ENCODE measurements at places on chromosomes 1 and 21.
A peak's percentile ranks its signal among the peaks of the same experiment; 100 is the strongest.

DNA sequence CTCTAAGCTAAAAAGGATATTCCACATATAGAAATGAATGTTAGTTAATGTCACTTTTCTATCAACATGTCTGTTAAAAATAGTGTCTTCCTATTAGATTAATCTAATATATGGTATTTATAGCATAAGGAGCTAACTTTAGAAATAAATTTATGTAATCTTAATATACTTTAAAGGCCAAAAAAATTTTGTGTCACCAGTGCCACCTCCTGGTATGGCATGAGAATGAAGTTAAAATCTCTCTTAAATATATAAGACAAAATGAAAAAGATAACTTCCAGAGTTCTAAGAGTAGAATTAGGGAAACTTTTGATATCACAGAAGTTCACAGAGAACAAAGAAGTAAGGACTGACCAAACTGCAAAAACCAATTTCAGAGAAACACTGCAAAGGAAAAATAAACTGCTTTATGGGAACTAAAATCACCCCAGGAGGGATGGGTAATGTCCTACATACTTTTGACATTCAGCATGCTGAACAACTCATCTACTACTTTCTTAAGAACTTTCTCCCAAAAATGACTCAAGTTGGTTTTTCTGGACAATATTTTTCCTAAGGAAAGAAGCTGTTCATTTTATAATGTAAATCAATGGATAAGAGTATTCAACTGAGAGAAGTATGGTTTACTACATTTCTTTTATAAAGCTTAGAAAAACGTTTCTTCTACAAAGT lies 82.8 kb downstream of the TRIM33 start:
- no peak for DNase-seq

GRCh38 chr1:25676488-25676887 lies 59.9 kb downstream of the MAN1C1 start:
- no peak for DNase-seq

GRCh38 chr1:205358579-205358978 lies 1.9 kb upstream of the KLHDC8A start:
- no peak for DNase-seq

DNA sequence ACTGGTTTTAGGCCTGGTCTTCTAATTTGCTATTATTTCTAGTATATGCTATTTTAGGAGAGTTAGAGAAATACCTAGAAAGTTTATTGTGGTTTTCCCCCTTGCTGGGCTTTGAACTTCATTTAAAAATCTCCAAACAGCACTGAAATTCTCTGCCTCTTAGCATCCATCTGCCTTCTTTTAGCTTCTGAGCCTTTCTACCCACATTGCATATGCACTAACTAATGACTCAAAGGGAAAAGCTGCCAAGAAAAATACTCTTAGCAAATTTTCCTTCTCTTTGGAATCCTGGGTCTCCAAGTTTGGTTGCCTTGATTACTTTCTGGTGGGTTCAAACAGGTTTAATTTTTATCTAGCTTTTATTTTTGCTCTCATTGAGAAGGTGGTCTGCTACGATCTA lies 408.4 kb upstream of the PTBP2 start:
- DNase-seq, result no peak

- DNase-seq, result no peak
Observed at GRCh38 chr1:36614991-36615390, 132.3 kb upstream of the CSF3R start.

GRCh38 chr1:88741413-88741812 lies 57.3 kb downstream of the PKN2 start:
- DNase-seq, result no peak

GRCh38 chr1:213925531-213926182 lies 62.1 kb upstream of the PROX1 start:
- no peak for DNase-seq

DNA sequence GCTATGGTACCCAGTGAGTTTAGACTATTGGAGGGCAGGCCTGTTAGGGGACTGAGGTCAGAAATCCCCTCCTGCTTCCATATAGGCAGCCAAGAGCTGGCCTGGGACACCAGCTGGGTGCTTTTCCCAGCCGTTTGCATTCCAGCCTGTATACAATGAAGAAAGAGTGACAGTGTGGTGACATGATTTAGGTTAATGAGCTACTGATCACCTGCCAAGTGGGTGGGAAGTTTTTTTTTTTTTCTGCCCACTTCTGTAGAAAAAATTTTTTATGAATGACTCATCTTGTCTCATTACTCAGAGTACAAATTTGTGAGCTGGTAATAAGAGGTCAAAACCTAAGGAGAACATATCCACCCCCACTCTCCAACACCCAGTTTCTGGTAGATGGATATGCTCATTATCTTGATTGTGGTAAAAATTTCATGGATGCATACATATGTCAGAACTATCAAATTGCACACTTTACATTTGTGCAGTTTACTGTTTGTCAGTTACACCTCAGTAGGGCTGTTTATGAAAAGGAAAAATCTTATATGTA lies 16.4 kb upstream of the CGN start:
- no peak for DNase-seq

DNA sequence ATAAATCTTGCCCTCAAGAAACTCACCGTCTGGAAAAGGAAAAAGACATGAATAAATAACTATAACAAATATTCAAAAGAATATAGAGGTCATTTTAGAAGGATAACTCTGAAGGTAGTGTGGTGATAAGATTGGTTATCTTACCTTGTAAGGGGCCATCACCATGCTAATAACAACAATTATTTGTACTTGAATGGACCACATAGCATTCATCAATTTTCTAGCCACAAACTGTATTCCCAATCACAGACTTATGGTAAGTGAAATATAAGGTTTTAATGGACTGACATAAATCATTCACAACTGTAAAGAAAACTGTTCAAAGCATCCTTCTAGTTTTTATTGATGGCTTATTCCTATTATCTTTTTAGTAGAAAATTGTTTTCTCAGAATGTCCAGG lies 57.8 kb downstream of the HMCN1 start:
- DNase-seq, result no peak

- DNase-seq, result no peak
Observed at GRCh38 chr1:6137758-6138157, 42.4 kb downstream of the CHD5 start.

GRCh38 chr1:101496109-101496508 lies 259.3 kb downstream of the S1PR1 start:
- DNase-seq, result no peak

DNA sequence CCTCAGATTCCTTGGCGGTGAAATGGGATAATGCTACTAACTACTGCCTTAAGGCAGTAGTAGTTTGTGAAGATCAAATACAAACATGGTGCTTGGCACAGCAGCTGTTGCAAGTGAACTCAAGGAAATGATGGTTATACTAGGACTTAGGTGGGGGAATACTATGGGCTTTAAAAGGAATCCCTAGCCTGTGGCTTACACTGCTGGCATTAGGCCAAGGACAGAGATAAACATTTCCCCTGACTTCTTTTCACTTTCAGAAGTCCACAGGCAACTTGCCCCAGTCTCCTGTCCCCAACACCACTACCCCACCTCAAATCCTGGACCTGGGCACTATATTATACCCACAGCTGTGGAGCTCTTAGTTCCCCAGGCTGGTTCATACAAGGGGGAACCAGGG lies 13.1 kb upstream of the VAMP4 start:
- no peak for DNase-seq

DNA sequence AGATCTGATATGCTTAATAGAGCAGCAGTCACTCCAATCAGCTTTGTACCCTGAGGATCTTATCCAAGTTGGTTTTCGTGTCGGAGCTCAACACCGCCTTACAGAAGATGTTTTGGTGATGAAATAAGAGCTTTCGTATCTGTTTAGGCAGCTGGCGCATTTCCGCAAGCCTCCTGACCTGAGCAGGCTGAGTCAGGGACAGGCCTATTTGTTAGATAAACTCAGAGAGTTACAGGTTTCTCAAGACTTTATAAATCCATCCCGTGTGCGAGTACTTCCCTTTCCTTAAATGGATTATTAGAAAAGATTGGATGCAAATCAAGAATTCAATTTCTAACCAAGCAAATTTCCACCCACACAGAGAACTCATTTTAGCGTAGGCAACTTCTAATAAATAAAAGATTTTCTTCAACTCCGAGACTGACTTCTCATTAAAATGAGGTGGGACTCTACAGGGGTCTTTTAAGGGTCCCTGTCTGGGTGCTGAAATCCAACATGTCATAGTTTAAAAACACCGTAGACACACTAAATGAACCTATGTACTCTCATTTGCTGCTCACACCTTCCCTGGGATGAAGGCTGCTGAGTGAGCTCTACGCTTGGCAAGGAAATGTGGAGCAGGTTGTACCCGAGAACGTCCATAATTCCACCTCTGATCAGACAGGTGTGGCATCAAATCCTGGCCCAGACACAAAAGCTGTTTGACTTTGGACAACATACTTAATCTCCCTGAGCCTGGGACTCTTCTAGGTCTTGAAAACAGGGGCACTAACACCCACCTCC lies 106.9 kb upstream of the F3 start:
- no peak for DNase-seq

DNA sequence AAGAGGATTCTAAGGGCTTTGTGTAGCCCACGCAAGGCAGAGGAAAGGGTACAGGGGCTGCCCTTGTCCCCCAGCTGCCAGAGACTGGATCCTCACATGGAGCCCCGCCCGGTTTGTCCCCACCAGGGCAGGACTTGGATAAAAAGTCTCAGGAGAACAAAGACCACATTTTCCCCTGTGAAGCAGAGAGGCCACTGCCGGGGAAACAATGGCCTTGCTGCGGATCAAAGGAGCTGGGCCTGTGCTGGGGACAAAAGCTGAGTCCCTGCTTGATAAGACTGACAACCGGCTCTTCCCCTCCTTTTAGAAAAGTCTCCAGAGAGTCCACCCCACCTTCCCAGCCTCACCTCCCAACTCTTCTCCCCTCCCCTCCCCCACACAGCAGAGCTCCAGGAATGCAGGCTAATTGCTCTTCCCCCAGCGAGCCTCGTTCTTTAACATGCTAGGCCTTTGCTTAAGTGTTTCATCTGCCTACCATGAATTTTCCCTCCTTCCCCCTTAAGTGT lies 142.4 kb downstream of the PLPP3 start:
- no peak for DNase-seq

GRCh38 chr1:212743901-212744475 lies 44.3 kb upstream of the BATF3 start:
- no peak for DNase-seq

GRCh38 chr1:58116284-58116683 lies 430.2 kb downstream of the OMA1 start:
- DNase-seq, result no peak

- no peak for DNase-seq
Observed at GRCh38 chr1:102891868-102892625, 216.3 kb downstream of the COL11A1 start.

- no peak for DNase-seq
Observed at GRCh38 chr21:44088401-44088780, 18.8 kb upstream of the PWP2 start.

GRCh38 chr21:25964015-25964414 lies 206.6 kb downstream of the APP start:
- DNase-seq, result no peak

DNA sequence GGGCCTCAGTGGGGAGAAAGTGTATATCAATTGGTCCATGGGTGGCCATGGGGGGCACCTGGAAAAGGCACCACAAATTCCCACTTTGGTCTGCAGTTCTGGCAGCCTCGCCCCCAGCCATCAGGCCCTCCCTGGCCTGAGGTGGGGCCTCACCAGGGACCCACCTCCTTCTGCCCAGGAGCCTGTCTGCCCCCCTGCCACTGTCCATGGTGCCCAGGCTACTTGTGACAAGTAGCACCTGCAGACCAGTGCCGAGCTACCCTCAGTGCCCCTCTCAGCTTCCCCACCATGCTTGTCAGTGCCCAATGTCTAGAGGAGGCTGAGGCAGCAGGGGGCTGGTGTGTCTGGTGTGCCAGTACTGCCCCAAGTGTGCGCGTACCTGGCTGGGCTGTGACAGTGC lies 87.1 kb upstream of the PAXBP1 start:
- DNase-seq, result no peak

GRCh38 chr1:68346188-68346808 lies 103.5 kb downstream of the RPE65 start:
- peak; percentile 1 for DNase-seq

GRCh38 chr1:234975122-234975940 lies 153.3 kb downstream of the TOMM20 start:
- no peak for DNase-seq
